ENCODE measurements at places on chromosomes 4 and X.

- no peak for DNase-seq
These were observed 1529.1 kb upstream of the ADGRL3 start for GRCh38 chr4:59671037-59671436.

GRCh38 chr4:105140684-105141490 is 5.8 kb upstream of the TET2 start:
- DNase-seq, result peak; percentile 0

- DNase-seq, result no peak
These were observed 346.7 kb downstream of the TRIML1 start for GRCh38 chr4:188485906-188486305.

- DNase-seq, result no peak
These were observed 4.4 kb downstream of the LSM6 start for GRCh38 chr4:146179784-146180370.

- no peak for DNase-seq
These were observed 27.7 kb downstream of the CD38 start for GRCh38 chr4:15805583-15806517.

GRCh38 chrX:26254436-26254835 is 38.5 kb downstream of the MAGEB5 start:
- no peak for DNase-seq

DNA sequence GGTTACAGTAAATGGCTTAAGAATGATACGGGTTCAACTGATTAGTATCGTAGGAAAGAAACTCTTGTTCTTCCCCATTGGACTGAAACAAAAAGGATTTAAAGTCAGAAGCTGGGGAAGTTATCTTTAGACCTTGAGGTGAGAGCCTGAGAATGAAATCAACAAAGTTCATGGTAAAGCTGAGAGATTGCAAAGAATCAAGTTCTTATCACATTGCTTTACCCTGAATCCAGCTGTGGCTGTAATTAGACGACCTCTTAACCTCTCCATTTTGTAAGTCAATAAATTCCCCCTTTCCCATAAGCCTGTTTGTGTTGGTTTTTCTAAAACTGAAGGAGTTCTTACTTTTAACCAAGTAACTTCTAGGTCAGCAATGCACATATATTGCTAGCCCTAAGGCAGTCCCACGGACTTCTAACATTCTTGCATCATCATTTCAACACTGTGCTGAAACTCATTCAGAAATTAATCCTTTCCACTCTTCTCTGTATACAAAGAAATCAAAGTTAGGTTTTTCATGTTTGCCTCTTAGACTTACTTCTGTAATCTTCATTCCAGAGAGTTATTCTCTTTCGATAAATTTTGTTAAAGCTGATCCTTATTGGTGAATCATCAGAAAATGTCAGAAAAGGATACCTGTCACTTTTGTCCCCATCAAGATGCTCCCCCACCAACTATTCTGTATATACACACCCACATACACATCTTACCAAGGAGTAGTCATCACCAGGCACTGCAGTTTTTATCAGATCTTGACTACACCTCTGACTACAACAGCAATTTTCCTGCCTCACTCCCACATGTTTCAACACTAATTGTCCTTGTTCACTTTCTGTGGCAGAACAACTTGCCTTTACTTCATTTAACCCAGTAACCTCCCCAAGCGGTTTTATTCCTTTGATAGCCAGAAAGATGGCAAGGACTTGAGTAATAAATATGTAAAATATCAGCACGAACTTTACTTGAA is 77.9 kb upstream of the STK26 start:
- no peak for DNase-seq

GRCh38 chr4:156374069-156374468 is 420.4 kb upstream of the CTSO start:
- no peak for DNase-seq

DNA sequence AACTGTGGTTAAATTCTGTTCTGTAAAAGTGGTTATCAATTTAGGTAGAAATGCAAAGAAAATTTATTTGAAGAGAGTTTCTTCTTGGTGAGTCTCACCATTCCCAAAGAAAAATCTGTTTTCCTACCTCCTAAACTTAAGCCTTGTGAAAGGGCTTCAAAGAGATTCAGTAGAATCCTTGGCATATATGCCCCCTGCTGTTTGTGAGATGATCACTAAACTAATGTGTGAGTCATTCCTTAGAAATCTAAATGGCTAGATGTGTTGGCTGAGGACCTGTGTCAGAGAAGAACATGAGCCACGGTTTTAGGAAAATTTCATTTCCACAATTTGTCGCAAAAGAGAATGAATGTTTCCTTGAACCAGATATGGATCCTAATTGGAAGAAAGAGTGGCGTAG is 260.9 kb downstream of the SLC7A11 start:
- no peak for DNase-seq

All from NK-92 treated with Interleukin-12 subunit alpha and Interleukin-12 subunit beta, amount 100 ng/mL, for 24 hours (cell line).